ENCODE measurements at places on chromosomes 7 and 10.
A peak's percentile ranks its signal among the peaks of the same experiment; 100 is the strongest.

DNA sequence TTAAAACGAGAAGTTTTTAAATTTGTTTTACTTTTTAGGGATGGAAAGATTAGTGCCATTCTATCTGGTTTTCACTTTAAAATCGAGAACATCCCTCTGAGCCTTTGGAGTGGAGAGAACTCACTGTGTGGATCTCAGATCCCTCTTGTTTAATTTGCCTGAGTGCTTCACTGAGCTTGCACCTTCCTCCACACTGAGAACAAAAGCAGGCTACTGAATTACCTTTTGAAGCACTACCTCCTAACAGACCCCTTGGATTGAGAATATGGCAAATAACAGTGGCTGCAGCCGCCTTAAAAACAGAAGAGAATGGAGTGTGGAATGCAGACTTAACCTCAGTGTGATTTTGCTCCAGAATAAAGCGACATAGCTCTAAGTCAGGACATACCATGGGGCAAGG, 204.7 kb downstream of the CNTNAP2 start:
- no peak for DNase-seq

GRCh38 chr7:80879849-80880248, 39.0 kb downstream of the SEMA3C start:
- DNase-seq: no peak

DNA sequence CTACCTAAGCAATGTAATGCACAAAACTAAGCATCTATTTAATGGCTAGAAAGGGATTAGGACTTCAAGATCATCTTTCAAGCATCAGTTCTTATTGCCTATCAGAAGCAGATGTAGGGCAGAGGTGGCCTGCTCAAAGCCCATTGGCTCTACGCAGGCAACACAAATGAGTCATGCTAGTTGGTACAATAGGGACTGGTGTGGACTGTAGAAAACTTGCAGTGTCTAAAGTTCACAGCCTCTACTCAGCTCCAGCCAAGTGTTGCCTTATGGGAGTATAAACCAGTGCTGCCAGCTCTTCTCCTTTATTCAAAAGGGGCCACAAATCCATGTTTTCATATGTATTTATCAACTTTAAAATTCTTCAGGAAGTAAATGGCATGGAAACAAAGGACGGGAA, 31.7 kb downstream of the ASAH2 start:
- DNase-seq: no peak

- no peak for DNase-seq
These were observed 22.6 kb downstream of the AQP1 start for GRCh38 chr7:30934225-30934624.

DNA sequence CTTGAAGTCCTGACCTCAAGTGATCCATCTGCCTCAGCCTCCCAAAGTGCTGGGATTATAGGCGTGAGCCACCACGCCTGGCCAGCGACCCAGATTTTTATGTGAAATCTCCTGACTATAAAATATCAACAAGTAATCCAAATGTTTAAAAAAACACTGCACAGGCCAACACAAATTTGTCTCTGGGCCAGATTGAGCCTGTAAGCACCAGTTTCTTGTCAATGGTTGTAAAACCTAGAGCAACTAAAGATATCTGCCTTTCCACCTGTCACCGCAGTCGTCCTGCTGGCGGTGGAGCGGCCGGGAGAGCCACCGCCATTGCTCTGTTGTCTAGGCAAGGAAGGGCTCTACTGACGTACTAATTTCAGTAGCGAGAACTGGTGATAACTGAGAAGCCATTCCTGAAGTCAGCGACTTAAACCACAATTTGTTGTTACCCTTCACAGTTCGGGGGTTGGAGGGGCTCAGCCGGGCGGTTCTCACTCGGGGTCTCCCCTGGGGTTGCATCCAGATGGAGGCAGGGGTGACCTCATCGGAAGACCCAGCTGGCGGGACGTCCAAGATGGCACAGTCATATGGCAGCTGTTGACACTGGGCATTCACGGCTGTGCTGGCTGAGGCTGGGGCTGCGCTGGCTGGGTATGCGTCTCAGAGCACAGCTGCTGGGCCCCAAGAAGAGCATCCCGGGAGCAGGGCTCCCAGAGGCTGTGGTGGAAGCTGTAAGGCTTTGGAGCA, 55.2 kb upstream of the PDGFA start:
- DNase-seq: no peak

DNA sequence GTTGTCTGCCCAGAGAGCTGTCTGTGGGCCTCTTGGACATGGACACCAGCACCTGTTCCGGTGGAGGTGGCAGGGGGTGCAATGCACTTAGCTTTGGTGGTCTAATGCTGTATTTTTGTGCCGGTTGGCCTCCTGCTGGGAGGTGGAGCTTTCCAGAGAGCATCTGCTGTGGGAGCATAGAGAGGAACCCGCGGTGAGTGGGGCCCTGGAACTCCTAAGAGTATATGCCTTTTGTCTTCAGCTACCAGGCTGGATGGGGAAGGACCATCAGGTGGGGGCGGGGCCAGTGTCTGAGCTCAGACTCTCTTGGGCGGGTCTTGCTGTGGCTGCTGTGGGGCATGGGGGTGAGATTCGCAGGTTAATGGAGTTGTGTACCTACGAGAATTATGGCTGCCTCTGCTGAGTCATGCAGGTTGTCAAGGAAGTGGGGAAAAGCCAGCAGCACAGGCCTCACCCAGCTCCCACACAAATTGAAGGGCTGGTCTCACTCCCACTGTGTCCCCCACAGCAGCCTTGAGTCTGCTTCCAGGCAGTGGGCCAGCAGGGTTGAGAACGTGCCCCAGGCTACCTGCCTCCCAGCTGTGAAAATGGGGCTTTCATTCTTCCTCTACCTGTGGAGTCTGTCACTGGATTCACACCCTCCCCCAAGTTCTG, 29.0 kb downstream of the JAKMIP3 start:
- no peak for DNase-seq

- no peak for DNase-seq
These were observed 101.0 kb downstream of the LRMDA start for GRCh38 chr10:75532253-75532924.

- no peak for DNase-seq
These were observed 6.9 kb upstream of the WIPI2 start for GRCh38 chr7:5183155-5183554.

GRCh38 chr10:70074165-70074564, 21.5 kb downstream of the MACROH2A2 start:
- no peak for DNase-seq

- no peak for DNase-seq
These were observed 6.7 kb downstream of the CPEB3 start for GRCh38 chr10:92284112-92284704.

DNA sequence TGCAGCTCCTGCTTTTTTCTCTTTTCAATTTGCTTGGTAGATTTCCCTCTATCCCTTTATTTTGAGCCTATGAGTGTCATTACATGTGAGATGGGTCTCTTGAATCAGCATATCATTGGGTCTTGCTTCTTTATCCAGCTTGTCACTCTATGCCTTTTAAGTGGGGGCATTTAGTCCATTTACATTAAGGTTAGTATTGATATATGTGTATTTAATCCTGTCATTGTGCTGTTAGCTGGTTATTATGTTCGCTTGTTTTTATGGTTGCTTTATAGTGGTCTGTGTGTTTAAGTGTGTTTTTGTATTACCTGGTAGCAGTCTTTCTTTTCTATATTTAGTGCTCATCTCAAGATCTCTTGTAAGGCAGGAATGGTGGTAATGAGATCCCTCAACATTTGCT, 17.0 kb downstream of the GIMAP7 start:
- no peak for DNase-seq

DNA sequence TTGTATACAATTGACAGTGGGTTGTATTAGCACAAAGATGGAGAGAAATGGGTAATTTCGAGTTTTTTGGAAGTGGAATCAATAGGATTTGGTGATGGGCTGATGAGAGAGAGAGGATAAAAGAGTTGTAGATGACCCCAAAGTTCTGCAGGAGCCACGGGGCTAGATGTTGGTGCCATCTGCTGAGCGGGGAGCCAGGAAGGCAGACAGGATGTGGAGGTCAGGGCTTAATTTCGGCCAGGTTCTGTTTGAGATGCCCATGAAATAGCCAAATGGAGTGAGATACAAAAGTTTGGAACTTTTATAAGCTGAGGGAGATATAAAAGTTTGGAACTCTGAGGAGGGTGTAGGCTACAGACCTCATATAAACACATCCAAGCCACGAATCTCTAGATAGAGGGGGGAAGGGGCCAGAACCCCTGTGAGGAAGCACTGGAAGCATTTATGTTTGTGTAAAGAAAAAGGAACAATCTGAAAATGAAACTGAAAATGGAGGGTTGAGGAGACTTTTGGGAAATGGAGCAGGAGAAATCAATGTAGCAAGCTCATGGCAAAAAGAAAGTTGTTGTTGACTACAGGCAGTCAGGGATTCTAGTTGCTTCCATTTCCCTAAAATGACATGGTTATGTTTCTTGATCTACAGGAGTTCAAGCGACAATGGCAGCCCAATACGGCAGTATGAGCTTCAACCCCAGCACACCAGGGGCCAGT, 2.2 kb downstream of the GIMAP4 start:
- DNase-seq: no peak

DNA sequence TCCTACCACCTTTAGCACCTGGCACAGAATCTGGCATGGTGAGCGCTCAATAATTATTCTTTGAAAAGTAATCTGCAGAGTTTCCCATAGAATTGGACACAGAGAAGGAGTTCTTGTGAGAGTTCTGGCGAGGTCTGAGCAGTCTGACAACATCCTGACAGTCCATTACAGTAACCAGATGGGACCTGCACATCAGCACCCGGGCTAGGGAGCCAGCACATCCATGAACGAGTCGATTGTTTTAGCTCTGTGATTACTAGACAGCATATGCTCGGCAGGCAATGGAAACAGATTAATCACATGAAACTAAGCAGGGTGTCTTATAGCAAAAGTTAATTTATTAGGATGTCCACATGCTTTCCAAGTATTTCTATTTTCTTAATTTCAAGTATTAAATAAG, 96.7 kb downstream of the SEMA3D start:
- DNase-seq: no peak

- no peak for DNase-seq
These were observed 891 bp upstream of the WAPL start for GRCh38 chr10:86522510-86522855.

GRCh38 chr7:151759591-151760042, 117.3 kb downstream of the PRKAG2 start:
- DNase-seq: peak; percentile 54

GRCh38 chr7:114588506-114588905, 173.9 kb downstream of the FOXP2 start:
- no peak for DNase-seq

DNA sequence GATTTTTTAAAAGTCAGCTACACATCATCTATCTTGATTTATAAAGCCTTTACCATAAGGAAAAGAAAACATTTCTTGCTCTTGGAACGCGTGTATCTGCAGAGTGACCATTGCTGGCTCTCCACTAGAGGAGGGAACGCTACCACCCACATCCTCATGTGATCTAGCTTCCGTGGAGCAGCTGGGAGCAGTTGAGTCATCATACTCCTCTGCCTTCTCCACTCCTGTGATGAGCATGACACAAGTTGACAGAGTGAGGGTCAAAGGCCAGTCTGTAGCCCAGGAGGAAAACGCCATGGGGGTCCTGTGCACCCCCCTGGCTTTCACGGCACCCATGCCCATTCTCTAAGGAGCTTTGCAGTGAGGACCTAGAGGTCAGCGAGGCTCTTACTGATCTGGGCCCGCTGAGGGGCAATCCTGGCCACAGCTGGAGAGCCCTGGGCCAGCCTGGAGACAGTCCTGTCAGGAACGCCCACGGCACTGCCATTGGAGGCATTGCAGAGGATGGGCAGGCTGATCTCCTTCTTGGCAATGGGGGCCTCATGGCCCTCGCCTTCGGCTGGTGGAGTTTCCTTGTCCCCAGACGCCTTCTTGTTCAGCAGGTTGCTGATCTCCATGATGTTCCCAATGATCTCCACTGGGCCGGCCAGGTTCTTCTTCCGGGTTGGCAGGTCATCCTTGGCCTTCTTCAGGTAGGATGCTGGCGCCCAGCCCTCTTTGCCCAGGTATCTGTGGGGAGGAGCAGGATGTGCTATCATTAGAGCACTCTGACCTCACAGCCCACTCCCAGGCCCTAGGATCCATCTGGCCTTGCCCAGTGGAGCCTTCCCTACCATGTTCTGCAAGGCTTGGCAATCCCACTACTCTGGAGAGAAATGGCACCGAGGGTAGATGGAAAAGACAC, 119.2 kb downstream of the NEURL1 start:
- no peak for DNase-seq

GRCh38 chr7:150511048-150511447, 3.6 kb upstream of the GIMAP7 start:
- no peak for DNase-seq

DNA sequence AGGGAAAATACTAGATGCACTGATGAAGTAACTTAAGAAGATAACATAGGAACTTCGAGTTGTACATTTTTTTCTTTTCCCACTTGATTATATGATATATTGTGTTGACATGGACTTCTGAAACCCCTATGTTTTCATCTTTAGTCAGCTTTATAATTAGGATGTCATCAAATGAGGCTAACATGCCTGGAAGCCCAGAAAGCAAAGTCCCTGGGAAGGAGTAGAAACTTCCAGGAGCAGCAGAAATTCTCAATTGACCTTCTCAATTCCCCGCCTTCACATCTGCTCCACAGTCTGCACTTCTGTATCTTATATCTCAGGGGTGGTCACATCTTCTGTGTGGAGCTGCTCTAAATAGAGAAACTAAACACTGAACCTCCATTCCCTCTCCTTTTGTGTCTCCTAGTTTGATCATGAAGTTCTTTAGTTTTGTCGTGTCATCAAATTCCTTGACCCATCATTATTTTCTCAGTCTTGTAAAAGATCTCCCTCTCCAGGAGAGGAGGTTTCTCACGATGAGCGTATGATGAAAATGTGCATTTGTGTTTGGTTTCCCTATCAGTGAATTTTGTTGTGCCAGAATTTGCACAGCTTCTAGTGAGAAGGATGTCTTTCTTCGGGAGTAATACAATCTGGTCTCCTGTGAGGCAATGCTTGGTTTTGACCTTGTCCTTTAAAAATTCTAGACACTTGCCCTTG, 303.3 kb downstream of the SUGCT start:
- no peak for DNase-seq

GRCh38 chr7:29853789-29854188, 47.5 kb downstream of the WIPF3 start:
- DNase-seq: no peak

DNA sequence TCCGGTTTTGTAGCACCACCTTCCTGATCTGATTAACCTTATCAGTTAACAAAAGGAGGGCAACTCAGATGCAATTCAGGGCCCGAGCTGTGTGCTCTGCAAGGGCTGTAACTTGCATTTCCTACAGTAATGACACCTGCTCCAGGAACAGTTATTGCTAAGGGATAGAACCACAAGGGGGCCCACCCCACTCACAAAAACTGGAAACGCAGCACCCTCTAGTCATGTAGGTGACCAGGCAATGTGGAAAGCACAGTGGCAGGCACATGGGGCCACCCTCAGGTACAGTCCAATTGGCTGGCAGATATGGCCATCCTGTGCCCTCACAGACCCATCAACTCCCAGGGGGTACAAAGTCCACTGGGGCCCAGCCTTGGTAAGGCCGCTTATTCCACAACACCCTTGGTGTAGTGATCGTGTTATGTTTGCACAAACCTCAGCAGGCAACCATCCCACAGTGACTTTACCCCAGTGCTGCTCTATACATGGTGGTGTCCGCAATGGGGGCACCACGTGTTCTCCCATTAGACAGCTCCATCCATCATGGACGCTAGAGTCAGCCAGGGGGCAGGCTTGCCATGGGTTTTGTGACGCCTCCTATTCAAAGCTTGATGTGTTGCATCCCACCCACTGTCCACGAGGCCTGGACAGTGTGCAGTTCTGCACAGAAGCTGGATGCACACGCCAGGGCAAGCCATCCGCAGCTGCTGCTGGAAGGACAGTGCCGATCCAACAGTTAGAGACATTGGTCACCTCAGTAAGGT, 9.4 kb downstream of the RNF133 start:
- no peak for DNase-seq

- DNase-seq: no peak
These were observed 94.4 kb downstream of the GLRX3 start for GRCh38 chr10:130230611-130231010.

- DNase-seq: no peak
These were observed 34.4 kb upstream of the CABCOCO1 start for GRCh38 chr10:61628151-61628874.

Measured in activated CD4-positive, alpha-beta T cell treated with anti-CD3 and anti-CD28 coated beads for 4 hours (primary cell).